ENCODE measurements at places on chromosomes 16 and 17. TPM values are rescaled to one million over a fixed set of nuclear protein-coding genes. Genes with fewer than 3 reads are reported as not detected.

DNA sequence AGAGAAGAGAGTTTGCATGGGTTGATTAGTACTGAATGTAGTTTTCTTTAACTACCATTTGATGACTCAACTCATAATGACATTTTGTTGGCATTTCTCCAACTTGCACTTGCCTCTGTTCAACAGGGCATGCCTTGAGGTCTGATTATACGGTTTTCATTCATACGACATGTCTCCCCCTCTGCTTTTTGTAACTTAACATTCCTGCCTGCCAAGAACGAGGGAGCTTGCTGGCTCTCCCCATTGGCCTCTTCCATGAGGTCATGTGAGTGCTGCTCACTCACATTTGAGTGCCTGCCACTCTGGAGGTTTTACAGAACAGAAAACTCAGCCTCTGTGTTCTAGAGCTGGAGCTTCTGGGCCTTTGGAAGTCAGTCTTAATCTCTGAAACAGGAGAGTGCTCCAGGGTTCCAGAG is 19.7 kb downstream of the MAP2K6 start:
- DNase-seq: peak; percentile 91

CCL4 gene
- not detected for total RNA-seq

- peak; percentile 31 for DNase-seq
These were observed 9.1 kb downstream of the TFAP4 start for GRCh38 chr16:4263504-4264436.

GRCh38 chr16:4159726-4160125 is 43.5 kb upstream of the ADCY9 start:
- no peak for DNase-seq

GRCh38 chr17:79948406-79948944 is 87.2 kb downstream of the TBC1D16 start:
- no peak for DNase-seq

DNA sequence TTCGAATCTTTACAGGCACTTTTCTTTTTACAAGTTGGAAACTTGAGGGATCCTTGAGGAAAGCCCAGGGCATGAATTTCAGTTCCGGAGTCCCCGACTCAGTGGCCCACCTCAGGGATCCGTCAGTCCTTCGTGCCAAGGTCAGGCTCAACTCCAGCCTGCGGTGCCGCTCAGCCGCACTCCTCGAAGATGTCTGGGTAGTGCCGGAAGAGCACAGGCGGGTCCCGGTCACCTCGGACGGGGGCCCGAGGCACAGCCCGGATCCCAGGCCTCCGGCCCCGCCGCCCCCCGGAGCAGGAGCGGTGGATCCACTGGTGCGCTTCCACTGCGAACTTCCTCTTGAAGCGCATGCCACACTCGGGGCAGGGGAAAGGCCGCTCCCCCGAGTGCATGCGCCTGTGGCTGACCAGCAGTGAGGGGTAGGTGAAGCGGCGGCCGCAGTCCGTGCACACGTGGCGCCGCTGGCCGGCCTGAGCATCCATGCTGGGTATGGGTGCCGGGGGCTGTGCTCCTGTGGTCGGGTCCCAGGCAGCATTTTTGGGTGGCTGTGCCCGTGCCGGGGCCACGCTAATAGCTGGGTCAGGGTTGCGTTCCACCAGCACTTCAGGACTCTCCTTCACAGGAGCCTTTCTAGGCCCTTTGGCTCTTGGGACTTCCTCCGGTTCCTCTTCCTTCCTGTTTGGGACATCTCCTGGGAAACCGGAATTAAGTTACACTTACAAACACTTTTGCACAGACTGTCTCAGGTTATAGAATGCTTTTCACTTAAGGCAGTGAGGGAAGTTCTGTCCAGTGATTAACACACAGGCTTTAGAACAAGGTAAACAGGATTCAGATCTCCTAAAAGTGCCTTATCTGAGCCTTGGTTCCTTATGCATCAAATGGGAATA is 1.5 kb downstream of the ZNF688 start:
- no peak for DNase-seq

DNA sequence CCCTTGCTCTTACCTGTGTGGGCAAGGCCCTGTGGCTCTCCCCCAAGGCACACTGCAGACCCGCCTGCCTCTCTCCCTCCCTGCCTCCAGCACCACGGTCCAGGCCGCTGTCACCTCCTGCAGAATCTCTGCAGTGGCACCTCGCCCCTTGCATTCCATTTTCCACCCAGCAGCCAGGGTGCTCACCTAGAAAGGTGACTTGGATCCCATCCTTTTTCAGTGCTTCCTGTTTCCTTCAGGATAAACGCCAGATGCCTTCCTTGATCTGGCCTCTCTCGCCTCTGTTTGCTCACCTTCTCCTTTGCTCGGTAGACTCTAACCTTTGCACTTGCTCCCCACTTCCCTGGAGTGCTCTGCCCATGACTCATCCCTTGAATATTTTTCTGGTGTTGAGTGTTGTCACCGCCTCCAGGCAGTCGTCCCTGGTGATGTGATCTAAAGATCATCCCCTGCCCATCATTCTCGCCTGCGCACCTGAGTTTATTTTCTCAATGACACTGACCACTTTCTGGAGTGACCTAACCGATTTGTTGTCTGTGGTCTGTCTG is 79.2 kb upstream of the LGALS9 start:
- DNase-seq: no peak

TP53TG3C gene
- not detected for total RNA-seq

SAMD14 gene
- total RNA-seq: 51.4 TPM
